ENCODE measurements at places on chromosomes 6 and 20. TPM values are rescaled to one million over a fixed set of nuclear protein-coding genes. Genes with fewer than 3 reads are reported as not detected.
A peak's percentile ranks its signal among the peaks of the same experiment; 100 is the strongest.

The TLDC2 gene
- not detected for total RNA-seq

The C4B gene
- 3.7 TPM for total RNA-seq

The HAO1 gene
- not detected for total RNA-seq

The CTCFL gene
- total RNA-seq, result not detected

The GTSF1L gene
- total RNA-seq, result 4.0 TPM

- no peak for DNase-seq
These were observed 14.8 kb downstream of the CST7 start for GRCh38 chr20:24963672-24964505.

GRCh38 chr20:39756828-39757227 lies 794.7 kb downstream of the DHX35 start:
- no peak for DNase-seq

- DNase-seq, result no peak
These were observed 351.6 kb upstream of the CNR1 start for GRCh38 chr6:88517737-88518136.

GRCh38 chr20:58891086-58891717 lies 38.7 kb downstream of the GNAS start:
- DNase-seq, result peak; percentile 72

DNA sequence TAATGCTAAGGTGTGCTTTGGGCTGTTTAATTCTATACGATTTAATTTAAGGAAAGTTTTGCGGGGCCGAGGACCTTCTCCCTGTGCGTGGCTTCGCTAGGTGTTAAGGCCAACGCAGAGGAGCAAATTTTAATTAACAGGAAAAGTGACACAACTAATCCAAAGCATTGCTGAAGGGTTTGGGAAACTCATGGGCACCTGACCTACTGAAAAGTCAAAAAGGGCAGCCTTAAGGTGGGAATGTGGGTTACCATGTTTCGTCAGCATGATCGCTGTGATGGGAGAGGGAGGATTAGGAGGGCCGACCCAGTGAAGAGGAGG lies 415 bp upstream of the CUL9 start:
- DNase-seq, result no peak

DNA sequence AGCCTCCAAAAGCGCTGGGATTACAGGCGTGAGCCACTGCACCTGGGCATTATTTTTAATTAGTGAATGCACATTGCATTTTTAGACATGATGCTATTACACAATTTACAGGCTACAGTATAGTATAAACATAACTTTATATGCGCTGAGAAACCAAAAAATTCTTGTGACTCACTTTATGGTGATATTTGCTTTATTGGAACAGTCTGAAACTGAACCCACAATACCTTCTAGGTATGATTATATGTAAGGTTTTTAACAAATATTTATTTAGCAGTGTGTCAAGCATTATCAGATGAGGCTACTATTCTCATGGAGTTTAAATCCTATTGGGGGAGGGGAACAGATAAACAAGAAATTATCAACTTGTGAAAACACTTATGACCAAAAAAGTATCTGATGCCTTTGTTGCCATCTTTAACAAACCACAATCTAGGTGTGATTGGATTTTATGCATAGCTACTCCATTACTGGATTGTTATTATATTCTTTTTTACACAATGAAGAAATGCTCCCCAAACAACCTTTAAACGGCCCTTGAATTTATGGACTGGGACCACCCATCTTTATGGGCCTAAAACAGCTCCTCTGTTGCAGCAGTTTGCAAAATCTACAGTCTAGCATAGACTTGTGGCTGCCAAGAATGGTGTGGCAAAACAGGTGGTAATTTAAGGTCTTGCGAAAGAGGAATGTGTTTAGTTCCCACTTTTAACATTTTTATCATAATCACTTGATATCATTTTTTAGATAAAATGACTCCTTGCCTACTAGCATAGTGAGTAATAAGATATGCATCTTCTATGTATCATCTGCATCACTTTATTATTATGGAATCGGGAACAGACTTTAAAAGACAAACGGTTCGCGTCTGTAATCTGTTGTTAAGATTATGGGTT lies 159.2 kb upstream of the C6orf118 start:
- no peak for DNase-seq

DNA sequence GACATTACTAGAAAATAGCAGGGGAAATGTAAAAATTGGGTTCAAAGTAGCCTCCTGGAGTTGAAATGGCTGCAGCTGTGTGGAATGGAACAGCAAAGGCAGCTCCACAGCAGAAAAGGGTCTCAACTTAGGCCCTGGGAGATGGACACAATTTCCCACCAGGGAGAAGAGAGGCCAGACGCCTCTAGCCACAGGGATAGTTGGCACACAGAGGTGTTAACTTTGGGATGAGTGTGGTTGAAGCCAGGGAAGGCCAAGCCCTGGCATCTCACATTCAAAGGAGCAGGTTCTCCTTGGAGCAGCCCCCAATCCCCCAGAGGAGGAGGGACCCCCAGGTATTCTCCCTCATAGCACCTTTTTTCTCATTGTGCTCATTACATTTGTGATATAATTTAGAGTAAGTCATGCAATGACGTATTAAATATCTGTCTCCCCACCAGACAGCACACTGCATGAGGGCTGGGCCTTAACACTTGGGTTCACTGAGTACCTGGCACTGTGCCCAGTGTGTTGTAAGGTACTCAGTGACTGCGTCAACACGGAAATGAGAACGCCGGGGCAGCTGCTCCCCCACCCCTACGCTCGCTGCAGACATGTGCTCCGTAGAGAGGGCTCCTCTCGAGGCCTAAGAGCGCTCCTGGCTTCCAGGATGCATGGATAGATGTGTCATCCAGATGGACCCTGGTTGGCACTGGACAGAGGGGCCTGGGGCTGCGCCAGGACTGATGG lies 76.0 kb upstream of the CD93 start:
- DNase-seq, result no peak
